ENCODE measurements at places on chromosomes 1 and 21.

DNA sequence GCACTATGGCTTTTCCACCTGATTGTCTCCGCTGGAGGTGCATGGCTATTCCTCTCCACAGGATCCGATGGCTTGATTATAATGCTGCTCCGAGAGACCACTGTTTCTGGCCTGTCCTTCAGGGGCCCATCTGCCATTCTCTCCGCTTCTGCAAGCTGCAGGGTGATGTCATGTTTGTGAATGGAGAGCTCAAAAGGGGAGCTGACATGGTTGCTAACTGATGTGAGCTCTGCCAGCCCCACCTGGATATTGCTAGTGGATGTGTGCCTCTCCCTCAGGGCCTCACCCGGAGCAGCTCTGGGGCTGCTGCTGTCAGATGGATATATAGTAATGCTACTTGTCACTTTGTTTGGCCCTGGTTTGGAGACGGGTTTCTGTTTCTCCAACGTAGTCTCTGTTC is 72.3 kb downstream of the KDM1A start:
- DNase-seq, result no peak

GRCh38 chr1:155077758-155078445 is 735 bp upstream of the EFNA3 start:
- no peak for DNase-seq

DNA sequence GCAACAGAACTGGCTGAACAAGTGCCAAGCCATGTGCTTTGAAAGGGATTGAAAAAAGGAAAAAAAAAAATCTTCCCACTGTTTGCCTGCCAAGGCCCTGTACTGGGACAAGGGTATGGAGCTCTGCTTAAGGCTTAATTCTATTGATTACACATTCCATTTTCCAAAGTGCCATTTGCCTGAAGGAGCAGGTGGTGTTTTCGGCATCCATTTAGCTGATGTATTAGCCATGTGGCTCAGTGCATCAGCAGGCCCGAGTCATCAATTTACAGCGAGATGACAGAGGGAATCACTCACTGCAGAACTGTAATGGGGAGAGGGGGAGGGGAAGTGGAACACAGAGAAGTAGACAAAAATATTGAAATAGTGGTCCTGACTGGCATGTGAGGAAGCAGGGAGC is 144.2 kb upstream of the BEND5 start:
- no peak for DNase-seq

- DNase-seq, result no peak
Observed at GRCh38 chr1:56908619-56909221, 54.1 kb downstream of the C8A start.

- no peak for DNase-seq
Observed at GRCh38 chr1:218274511-218274910, 10.6 kb upstream of the RRP15 start.

GRCh38 chr1:228448372-228448771 is 31.7 kb upstream of the TRIM17 start:
- no peak for DNase-seq

- no peak for DNase-seq
Observed at GRCh38 chr1:86696522-86696921, 7.9 kb upstream of the SH3GLB1 start.

DNA sequence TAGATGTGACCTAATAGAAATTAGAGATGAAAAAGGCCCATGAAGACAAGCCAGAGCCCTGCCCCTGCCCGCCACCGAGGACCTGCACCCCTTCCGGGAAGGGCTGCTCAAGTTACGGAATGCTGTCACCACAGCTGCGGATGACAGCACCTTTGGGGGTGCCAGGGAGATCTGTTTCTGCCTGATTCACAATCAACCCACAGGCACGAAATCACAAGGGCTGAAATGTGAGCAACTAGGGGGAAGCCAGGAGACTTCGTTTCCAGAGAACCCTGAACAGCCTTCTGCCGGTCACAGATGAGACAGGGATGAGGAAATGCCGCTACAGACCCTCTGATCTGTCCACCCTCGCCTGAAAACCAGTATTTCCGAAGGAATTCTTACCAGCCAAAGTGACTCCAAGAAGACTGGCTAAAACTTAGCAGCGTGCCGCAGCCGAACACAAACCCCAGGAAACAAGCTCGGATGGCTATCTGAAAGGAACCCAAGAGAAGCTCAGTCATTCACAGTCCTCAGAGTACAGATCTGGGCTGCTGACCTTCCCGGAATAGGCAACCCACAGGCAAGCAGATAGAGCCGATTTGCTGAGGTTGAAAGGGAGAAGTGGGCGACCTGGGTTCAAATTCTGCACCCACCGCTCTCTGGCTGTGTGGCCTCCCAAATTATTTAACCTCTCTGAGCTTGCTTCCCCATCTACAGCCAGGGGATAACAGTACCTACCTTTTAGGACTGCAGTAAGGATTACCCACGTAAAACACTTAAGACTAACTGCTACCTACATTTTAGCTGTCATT is 1.1 kb downstream of the ICMT start:
- DNase-seq, result no peak

DNA sequence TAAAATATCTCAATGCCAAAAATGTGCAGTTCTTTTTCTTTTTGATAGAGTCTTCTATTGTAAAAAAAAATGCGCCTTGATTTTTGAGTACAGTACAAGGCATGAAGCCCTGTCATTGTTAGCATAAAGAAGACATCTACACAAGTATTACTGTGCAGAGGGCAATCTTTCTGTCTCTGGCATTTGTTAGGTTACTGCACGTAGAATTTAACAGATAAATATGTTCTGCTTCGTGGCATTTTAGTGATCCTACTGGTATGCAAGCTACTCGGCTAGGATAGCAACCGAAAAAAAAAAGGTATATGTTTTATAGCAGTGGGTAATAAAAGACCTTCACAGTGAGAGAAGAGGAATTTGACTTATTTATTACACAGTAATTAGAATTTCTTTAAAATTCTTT is 492.9 kb upstream of the ADGRL2 start:
- no peak for DNase-seq

DNA sequence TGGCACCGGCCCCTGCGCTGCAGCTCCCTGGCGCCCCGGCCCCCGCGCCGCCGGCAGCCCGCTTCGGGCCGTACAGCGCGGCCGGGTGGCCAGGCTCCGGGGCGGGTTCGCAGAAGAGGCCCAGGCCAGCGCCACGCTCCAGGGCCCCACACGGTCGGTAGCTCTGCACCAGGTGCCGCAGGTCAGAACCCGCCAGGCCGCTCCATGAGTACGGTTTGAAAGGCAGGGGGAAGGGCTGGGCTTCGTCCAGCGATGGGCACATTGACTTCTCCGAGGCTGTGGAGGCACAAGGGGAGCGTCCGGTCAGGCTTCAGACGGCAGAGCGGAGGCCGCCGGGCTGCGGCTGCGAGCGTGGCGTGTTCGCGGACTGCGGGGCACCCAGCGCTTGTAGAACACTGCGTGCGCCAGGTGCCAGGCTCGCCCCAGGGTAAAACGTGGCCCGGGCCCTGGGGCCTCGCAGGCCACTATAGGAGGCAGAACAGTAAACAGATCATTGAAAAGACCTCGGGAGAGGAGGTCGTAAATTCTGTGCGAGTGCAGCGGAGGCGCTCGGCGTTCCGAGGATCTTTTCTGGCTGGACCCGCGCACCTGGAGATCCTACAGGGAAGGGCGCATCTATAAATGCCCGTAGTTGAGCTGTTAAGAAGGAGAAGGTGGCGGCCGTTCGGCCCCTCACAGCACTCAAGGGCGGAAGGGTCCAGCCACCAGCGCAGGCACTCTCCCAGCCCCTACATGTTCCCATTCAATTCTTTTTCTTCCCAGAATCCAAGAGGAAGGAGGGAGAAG is 5.7 kb downstream of the GFI1 start:
- no peak for DNase-seq

DNA sequence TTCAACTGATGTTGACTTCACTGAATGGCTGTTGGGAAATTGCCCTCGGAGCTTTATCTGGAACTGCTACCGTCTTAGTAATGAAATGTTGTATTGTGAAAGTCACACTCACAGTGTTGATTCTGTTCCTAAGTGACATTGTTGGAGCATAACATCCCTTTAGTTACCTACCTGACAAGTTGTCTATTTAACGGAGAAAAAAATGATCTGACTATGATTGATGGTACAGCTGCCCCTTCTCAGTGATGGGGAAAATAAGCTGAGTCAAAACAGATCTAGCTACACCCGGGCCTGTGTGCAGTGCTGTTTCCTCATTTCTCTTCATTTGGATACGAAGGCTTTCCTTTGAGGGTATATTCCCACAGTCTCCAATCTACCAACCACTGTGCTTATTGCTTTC is 472.3 kb upstream of the BRINP3 start:
- no peak for DNase-seq

GRCh38 chr1:56688522-56689026 is 43.5 kb downstream of the PRKAA2 start:
- DNase-seq, result no peak

GRCh38 chr1:209249280-209249670 is 334.2 kb upstream of the CAMK1G start:
- no peak for DNase-seq

- DNase-seq, result no peak
Observed at GRCh38 chr1:184118046-184118445, 66.5 kb downstream of the TSEN15 start.

GRCh38 chr1:78091886-78092285 is 46.1 kb downstream of the GIPC2 start:
- no peak for DNase-seq
